NCI-H748 treated with DMSO at 0.1 percent for 48 hours (cell line): ENCODE measurements at places on chromosomes 3 and 15.

DNA sequence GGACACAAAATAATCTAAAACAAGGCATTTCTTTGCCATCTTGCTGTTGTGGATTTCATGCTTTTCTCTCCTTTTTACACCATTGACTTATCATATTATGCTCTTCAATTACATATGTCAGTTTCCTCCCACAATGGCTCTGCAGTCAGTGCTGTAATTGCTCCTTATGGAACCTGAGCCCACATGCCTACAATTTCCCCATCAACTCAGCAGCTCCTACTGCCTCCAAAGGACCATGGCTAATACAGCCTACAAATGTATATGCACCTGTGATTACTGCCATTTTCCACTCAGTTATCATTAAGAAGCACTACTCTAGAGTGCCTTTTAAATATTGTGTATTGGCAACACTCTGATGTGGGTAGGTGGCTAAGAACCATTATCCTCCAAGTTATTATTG lies 30.8 kb downstream of the RTP4 start:
- DNase-seq: no peak

GRCh38 chr3:151584566-151584965 lies 123.7 kb upstream of the IGSF10 start:
- no peak for DNase-seq

DNA sequence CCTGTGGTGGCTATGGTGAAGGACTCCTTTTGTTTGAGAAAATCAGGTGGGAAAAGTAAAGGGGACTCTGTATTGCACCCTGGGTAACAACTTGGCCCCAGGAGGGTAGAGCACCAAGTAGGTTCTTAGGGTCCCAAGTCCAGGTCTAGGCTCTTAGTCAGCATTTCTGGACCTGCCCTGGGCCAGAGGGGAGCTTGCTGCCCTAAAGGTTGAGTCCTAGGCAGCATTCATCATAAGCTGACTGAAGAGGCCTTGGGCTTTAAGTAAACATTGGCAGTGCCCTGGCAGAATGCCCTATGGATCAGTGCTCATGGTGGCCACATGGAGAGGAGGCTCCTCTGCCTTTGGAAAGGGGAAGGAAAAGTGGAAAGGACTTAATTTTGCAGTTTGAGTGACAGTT lies 268.5 kb upstream of the CTNNB1 start:
- DNase-seq: no peak

DNA sequence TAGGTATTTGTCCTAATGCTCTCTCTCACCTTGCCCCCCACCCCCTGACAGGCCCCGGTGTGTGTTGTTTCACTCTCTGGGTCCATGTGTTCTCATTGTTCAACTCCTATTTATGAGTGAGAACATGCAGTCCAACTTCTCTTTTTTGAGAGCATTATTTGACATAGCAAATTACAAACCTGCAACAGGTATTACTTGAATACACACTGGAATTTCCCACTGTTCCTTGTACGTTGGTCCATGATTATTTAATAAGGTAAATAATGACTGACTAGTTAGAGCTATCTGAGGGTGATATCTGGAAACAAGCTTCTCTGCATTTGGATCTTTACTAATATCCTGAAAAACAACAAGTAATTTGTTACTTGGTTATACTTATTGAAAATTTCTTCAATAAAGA lies 24.1 kb downstream of the ICE2 start:
- no peak for DNase-seq

- no peak for DNase-seq
Observed at GRCh38 chr15:52661909-52662308, 17.3 kb downstream of the ATOSA start.

GRCh38 chr3:13234666-13235065 lies 161.4 kb upstream of the IQSEC1 start:
- DNase-seq: no peak

GRCh38 chr3:122498152-122498551 lies 16.6 kb downstream of the KPNA1 start:
- no peak for DNase-seq
